Spleen (tissue), 13 donors: ENCODE measurements at places on chromosomes 16 and 17.

- no peak for DNase-seq
Measured at GRCh38 chr16:22671301-22672076, 142.5 kb upstream of the HS3ST2 start.

GRCh38 chr16:5549802-5550201 lies 452.2 kb upstream of the EEF2KMT start:
- DNase-seq: no peak

DNA sequence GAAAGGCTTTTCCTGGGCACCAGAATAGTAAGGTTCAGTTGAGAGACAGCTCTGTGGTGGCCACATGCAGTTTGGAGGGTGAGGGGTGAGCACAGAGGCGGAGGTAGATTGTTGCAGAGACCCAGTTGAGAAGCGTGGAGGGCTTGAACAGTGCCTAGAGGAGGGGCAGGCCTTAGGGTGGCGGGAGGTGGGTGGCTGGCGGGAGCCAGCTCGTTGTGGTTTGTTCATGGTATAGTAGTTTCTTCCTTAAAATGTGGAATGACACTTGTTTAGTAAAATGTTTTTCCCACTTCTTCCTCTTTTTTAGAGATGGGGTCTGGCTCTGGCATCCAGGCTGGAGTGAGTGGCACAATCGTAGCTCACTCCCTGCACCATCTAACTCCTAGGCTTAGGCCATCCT lies 14.2 kb downstream of the USP10 start:
- DNase-seq: no peak

DNA sequence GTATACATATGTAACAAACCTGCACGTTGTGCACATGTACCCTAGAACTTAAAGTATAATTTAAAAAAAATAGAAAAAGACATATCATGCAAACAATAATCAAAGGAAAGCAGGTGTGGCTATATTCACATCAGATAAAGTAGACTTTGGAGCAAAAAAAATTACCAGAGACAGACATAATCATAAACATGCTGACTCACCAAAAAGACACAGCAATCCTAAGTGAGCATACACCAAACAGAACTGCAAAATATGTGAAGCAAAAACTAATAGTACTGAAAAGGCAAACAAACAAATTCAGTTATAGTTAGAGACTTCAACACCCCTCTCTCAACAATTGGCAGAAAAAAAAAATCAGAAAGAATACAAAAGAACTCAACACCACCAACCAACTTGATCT lies 29.9 kb downstream of the SHCBP1 start:
- DNase-seq: no peak
